ENCODE measurements at places on chromosomes 3 and 15.

DNA sequence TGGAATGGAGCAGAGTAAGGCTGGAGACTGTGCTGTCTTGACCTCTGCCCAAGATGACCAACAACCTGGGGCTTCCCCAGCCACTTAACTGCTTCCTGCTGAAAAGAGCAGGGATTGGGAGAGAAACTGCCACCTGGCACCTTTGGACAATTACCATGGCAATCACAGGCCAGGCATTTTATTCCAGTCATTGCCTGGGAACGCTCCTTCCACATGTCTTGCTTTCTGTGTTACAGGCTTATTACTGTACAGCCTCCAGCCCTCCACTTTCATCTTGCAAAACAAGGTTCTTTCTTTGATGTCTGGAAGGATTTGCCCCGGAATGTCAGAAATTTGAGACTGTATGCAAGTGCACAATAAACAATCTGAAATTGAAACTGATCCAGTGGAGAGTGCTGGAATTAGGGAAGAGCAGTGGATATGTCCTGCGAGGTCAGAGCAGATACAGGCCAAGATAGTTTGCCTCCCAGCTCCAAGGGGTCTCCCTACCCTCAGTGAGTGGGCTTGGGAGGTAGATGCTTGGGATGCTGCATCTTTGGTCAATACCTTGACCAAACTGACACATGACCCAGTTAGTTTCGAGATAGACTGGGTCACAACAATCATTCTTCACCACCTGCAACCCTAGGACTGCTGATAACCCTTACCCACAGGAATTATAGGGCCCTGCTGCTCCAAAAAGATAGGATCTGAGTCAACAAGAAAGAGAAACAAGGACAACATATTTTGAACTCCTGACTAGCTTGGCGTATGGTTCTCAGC, 2.7 kb downstream of the PPP1R14D start:
- no peak for DNase-seq

GRCh38 chr3:37161351-37161750, 13.0 kb downstream of the LRRFIP2 start:
- DNase-seq = no peak

- peak; percentile 36 for DNase-seq
Measured at GRCh38 chr15:62254137-62254934, 89.3 kb upstream of the C2CD4B start.

- DNase-seq = no peak
Measured at GRCh38 chr3:106573605-106574004, 704.8 kb upstream of the CBLB start.

DNA sequence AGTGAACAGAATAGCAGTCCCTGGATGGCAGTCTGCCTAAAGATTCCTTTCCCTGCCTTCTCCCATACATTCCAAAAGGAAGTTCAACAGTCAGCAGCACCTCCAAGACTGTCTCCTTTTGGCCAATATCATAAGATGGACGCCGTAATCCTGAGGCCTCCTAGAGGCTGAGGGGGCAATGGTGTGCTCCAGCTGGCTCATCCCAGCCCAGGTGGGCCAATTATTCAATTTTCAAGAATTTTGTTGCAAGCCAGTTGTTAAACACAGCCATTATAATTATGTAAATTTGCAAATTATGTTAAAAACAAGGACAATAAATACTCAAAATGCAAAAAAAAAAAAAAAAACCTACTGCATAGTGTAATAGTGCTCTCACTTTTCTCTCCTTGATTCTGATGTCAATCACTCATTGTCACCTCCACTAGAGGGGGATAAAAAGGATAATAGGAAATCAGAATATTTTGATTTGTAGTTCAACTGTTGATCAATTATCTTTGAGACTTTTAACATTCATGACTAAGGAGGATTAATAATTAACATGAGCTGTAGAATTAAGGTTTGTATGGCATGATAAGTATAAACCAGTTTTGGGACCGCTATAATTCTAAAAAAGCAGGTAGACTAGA, 40.1 kb downstream of the PPARG start:
- DNase-seq = no peak

DNA sequence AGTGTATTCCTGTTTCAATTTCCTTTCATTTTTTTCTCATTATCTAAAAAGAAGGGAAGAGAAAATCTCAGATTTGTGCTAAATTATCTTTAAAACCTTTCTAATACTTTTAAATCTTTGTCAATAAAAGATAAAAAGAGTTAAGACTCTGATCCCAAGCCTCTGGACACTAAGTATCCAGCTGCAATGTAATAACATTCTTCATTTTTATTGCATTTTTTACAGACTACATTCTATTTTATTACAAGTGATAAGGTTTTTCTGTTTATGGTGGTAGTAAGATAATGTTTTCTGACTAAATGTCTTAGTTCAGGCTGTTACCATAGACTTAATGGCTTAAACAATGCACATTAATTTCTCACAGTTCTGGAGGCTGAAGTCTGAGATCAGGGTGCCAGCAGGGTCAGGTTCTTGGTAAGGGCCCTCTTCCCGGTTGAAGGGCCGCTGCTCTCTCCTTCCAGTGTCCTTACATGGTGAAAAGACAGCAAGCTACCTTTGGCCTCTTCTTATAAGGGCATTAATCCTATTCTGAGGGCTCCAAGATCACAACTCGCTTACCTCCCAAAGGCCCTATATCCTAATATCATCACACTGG, 19.7 kb downstream of the KCNAB1 start:
- no peak for DNase-seq

- DNase-seq = no peak
Measured at GRCh38 chr3:127630811-127631714, 2.1 kb downstream of the PODXL2 start.

GRCh38 chr3:66037330-66037985, 1.3 kb downstream of the MAGI1 start:
- no peak for DNase-seq

DNA sequence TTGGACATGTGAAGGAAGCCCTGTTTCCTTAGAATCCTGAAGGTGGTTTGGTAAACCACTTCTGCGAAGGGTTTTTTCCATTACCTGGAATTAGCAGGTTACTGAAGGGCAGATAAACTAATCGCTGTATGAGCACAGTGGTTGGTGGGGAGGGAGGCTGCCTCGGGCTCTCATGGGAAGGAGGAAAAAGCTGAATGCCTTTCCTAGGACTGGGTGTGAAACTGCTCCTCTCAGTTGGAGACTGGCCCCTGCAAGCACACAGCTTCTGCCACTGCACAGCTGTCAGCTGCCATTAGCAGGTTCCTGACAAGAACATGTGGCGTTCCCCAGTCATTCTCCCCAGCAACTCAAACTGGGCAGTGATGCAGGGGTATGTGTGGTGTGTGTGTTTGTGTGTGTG, 376.3 kb downstream of the GAP43 start:
- no peak for DNase-seq

DNA sequence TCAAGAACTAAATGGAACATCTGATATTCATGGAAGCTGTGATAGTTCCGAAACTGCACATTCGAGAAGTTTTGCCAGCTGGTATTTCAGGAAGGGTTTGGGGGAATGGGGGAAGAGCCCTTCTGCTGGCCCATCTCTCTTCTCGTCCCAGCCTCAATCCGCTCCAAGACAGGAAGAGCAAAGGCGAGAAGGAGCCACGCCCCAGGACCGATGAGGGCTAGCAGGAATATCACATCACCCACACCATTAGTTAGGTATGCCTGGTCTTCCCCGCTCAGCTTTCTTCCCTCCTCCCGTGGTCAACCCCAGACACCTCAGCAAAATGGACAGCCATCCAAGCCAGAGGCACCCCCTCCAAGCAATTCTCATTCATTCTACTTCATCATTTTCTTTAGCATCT, 14.9 kb upstream of the PCSK6 start:
- no peak for DNase-seq

DNA sequence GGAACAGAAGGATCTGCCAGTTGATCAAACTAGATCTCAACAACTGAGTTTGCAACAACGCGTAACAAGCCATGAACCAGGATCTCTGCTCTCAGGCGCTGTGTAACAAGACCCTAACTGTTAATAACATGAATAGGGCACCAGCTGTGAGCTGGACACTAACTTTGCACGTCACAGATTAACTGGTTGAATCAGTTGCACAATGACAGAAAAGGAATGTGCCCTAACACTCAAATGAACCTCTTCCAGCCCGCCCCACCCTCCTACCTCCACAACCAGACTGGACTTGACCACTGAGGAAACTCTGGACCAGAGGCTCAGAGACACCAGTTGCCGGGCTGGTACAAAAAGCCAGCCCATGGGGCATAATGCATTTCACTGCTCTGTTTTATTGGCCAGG, 34.3 kb downstream of the MCF2L2 start:
- no peak for DNase-seq

DNA sequence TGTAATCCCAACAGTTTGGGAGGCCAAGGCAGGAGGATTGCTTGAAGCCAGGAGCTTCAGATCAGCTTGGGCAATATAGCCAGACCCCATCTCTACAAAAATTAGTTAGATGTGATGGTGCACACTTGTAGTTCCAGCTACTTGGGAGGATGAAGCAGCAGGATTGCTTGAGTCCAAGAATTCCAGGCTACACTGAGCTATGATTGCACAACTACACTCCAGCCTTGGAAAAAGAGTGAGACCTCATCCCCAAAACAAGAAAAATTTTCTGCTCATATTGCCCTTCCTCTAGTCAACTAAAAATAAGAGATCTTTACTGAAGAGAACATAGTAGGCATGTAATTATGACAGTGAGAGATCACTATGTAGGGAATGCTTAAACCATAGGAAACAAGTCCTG, 60.9 kb upstream of the SPATA12 start:
- no peak for DNase-seq

DNA sequence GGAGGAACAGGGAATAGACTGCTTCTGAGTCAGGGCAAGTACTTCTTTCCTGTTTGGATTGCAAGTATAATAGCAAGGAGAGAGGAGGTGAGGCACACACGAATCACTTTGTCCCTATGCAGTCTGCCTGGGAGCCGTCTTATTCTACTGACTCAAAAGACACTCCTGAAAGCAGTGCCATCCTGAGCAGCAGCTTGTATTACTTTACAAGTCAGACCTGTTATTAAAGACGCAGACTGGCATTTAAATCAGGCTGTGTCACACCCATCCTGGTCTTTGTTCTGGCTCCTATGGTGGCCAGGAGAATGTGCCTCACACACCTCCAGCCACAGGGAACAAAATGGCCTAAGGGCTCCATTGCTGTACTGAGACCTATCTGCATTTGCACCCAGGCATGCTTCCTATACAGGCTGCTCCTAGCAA, 17.9 kb upstream of the SQOR start:
- no peak for DNase-seq

DNA sequence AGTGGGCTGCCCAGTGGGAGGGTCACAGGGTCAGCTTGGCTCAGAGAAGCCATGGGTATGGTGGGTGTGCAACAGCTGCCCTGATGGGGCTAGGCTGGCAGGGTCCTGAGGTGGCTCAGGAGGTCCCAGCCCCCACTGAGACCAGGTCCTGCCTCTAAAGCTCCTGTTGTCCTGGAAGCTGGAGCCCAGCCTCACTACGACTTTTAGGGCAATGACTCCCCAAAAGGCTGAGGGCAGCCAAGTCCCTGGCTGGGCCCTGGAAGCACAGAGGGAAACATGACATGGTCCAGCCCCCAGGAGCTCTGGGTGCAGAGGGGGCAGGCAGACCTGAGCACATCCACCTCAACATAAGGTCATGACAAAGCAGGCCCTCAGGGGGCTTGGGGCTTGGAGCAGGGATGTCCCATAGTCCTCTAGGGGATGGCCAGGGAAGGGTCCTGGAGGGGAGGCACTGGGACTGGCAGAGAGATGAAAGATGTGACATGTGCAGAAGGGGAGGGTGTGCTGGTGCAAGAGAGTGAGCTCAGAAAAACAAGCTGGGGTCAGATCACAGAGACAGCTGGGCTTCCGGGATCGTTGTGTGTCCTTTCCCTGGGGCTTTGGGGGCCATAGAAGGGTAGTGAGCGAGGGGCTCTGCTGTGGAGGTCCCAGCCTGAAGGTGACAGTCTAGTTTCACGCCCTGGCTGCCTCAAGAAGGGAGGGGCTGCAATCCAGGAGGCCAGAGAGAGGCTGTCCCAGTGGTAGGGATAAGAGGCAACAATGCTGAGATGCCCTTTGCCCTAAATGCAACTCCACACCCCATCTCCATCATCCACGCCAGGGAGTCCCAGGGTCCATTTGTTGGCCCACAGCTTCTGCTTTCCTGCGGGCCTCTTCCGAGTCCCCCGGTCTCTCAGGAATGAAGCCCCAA, 639 bp upstream of the ITIH3 start:
- no peak for DNase-seq

Measured in activated CD4-positive, alpha-beta T cell treated with anti-CD3 and anti-CD28 coated beads for 4 hours (primary cell).